ENCODE measurements at places on chromosomes 11 and 22.

GRCh38 chr22:38259370-38259769 is 13.4 kb downstream of the TMEM184B start:
- DNase-seq: no peak

DNA sequence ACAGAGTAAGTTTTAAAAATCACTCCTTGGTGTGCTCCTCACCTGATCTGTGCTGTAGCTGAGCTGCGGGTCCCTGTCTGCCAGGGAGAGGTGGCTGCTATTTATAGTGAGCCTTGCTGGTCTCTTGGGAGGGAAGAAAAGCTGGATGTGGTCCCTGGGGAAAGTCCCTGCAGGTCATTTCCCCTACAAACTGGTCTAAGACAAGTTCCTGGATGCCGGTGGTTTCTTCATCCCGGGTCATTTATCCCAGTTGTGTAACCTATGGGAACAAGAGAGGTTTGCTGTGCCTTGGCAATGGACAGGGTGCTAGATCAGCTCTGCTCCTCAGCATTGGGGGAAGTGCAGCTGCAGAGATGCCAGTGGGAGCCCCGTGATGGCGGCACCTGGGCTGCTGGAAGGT is at the start of gene SAA2:
Gene SAA2, minus strand, starts transcription at position 108 of the 400 bp plus-strand sequence. CDS start 657 bp downstream, outside the sequence.
- DNase-seq: no peak

- DNase-seq: no peak
Measured at GRCh38 chr22:20741634-20742581, 32.0 kb upstream of the SERPIND1 start.

- no peak for DNase-seq
Measured at GRCh38 chr11:47143322-47143721, 33.4 kb downstream of the ARFGAP2 start.

GRCh38 chr11:60874421-60875365 is 7.4 kb downstream of the ZP1 start:
- DNase-seq: no peak

- DNase-seq: no peak
Measured at GRCh38 chr11:112023104-112023503, 2.1 kb upstream of the DLAT start.

DNA sequence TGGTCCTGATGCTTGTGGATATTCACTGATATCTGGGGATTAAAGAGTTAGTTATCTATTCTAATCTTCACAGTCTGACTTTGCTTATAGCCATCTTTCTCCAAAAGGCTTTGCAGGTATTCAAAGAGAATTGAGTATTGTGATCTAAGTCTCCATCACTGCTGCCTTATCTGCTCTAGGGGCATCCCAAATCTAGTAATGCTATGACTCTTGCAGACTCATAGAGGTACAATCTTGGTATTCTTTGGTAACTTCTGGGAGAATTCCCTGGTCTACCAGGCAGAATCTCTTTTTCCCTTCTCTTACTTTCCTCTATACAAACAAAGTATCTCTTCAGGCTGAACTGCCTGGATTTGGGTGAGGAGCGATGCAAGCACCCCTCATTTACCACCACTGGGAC is 746.3 kb downstream of the JRKL start:
- DNase-seq: no peak

- no peak for DNase-seq
Measured at GRCh38 chr11:16081382-16082094, 274.8 kb downstream of the SOX6 start.

GRCh38 chr11:7894251-7894650 is 36.8 kb downstream of the OR10A6 start:
- no peak for DNase-seq
